Stimulated activated CD4-positive, alpha-beta T cell treated with anti-CD3 and anti-CD28 coated beads, TNF-alpha, amount 100 ng/mL, for 1 hour (primary cell): ENCODE measurements at places on chromosomes 13 and 19.

DNA sequence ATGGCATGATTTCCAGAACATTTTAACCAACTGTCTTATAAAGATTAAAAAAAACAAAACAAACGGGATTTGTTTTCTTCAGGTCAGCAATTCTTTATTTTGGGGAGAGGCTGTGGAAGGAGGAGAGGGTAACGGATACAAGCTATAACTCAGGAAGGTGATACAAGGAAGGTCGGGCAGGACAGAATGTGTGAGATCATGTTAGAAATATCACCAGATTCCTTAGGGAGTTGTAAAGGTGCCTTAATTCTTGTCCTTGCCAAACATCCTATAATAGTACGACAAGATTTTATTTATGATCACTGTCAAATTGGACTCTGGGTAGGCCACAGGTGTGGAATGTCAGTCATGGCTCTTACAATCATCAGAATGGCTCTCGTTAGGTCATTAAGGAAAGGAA, 503.1 kb downstream of the DIAPH3 start:
- DNase-seq, result no peak

GRCh38 chr13:39768962-39769361, 113.5 kb downstream of the COG6 start:
- DNase-seq, result no peak

DNA sequence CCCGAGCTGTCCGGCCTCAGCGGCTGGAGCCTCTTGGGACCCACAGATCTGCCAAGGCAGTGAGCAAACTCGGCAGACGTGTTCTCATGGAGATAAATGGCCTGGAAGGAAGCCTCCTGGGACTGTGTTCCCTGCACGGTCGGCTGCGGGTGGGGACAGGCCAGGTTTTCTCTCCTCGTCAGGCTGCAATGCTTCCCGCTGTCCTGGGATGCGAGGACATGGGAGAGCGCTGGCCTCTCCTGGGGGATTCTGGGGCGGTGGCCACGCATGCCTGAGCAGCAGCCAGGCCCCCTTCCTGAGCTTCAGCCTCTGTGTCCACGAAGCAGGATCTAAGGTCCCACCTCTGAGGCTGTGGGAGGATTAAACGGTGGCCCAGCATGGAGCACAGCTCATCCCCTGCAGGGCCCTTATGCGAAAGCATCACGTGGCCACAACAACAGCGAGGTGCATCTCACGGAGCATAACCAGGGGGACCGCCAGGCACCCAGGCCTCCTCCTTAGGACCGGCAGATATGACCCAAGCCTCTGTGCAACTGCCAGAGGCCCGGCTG, 21.2 kb upstream of the C13orf46 start:
- DNase-seq, result no peak

GRCh38 chr19:12596485-12596884, 14.1 kb downstream of the ZNF490 start:
- DNase-seq, result no peak

GRCh38 chr13:38566519-38566918, 120.4 kb upstream of the FREM2 start:
- DNase-seq, result no peak

- no peak for DNase-seq
Measured at GRCh38 chr19:6041071-6041470, 63.1 kb upstream of the RANBP3 start.

- DNase-seq, result no peak
Measured at GRCh38 chr13:48567515-48568369, 34.9 kb upstream of the RCBTB2 start.

GRCh38 chr13:20610006-20610405, 43.0 kb downstream of the IFT88 start:
- no peak for DNase-seq

GRCh38 chr19:16596399-16596798, 24.2 kb upstream of the SLC35E1 start:
- DNase-seq, result no peak

DNA sequence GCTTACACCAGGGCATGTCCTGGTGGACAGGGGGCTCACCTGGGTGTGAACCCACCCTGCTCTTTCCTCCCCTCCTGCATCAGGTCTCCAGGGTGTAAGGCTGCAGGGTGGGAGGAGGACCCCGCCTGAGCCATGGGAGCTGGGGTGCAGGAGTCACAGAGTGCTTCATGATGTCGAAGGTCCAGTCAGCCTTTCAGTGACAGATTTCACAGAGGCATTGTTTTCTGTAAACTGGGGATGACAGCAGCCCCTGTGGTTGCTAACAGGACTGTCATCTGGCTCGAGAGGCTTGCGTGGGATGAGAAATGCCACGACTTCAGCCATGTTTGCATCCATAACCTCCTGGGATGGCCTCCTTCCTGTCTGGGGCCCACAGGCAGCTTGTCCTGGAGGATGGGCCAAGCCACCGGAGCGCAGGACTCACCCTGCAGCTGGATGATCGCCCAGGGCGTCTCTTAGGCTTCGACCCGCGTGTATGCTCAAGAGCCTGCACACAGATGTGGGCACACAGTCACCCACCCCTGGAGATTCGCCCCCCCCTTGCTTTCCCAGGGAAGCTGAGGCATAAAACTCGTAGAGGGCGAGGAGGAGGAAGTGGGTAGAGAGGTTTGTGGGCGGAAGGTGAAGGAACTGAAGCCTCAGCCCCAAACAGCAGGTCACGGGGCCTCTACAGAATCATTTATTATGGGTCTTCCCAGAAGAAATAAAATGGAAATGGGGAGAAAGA, 4.9 kb downstream of the NANOS3 start:
- DNase-seq, result no peak

- DNase-seq, result no peak
Measured at GRCh38 chr19:39913682-39914333, 20.6 kb downstream of the FCGBP start.

DNA sequence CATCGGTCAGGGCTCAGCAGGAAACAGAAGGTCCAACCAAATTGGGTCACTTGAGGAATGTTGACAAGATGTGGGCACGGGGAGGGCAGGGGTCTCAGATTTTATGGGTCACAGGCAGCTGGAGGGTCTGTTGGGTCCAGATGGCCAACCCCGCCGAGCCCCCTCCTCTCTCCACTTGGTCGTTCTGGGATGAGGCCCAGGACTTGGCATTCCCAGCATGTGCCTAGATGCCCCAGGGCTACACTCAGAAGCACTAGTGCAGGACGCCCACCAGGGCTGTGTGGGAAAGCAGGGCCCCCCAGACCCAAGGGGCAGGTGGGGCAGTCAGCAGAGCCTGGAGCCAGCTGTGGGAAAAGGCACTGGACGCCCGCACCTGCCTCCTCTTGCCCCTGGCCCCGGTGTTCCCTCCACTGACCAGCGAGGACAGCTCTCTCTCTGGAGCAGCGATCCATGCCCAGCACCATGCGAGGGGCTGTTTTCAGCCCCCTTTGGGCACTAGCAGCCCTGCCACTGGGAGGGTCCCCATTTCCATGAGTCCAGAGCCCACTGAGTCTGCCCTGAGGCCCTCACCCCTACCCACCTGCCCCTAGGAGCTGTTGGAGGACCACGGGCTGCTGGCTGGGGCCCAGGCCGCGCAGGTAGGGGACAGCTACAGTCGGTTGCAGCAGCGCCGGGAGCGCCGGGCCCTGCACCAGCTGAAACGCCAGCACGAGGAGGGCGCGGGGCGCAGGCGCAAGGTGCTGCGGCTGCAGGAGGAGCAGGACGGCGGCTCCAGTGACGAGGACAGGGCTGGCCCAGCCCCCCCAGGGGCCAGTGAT, 26.0 kb downstream of the DHX34 start:
- no peak for DNase-seq

- no peak for DNase-seq
Measured at GRCh38 chr19:5127717-5128116, 158.8 kb downstream of the KDM4B start.

GRCh38 chr19:43662487-43662886, 7.5 kb downstream of the PLAUR start:
- DNase-seq, result no peak

- no peak for DNase-seq
Measured at GRCh38 chr19:13417054-13417453, 89.2 kb downstream of the CACNA1A start.

DNA sequence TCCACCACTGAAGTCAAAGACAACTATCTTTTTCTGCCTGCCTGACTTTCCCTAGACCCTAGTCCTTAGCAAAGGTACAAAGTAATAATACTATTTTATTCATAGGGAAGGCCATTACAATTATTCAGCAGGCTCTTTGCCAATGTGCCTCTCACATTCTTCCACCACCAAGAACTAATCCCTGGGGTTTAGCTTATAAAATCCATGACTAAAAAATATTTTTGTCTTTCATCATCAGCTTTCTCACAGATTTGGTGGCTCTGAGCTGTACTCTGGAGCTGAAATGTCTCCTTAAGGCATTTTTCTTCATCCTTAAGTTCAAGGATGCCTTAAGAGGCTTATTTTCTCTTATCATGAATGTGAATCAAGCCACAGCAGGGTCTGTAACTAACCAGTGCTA, 96.1 kb downstream of the OXGR1 start:
- DNase-seq, result no peak

DNA sequence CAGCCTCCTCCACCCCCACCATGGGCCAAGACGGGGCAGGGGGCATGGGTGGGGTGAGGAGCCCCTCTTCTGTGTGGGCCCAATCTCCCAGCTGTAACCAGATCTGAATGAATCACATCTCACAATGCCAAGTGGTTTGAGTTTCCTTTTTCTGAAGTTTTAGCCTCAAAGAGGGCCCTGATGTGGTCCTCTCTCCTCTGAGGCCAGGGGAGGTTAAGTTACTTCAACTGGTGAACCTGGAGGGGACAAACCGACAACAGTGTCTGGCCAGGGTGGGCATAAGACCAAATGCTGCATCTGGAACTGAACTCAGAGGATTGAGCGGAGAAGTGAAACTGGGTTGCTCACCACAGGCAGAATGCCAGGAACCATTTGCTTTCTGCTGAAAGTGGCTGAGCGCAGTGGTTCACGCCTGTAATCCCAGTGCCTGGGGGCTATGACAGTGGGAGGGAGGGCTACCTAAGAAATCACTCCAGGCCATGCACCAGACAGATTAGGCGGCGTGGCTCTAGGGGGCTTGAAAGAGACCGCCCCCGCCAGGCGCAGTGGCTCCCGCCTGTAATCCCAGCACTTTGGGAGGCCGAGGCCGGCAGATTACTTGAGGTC, 15.4 kb upstream of the IRGC start:
- no peak for DNase-seq

DNA sequence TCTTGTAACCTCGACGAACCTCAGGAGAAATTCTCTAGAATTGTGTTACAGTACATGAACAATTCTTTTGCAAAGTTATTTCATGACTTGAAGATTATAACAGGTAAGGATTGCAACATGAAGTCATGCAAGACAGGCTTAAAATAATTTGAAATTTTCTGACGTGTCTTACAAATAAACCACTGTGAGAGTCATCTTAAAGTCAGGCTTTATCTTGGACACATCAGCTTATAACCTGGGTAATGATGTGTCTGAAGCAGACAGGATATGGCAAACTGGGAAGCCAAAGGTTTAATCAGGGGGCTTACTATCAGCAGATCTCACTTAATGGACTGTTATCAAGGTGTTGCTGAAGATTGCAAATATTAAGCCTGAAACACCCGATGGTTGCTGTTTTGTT, 407.8 kb downstream of the KLF5 start:
- DNase-seq, result no peak
